ENCODE measurements at places on chromosomes 6 and 20.

DNA sequence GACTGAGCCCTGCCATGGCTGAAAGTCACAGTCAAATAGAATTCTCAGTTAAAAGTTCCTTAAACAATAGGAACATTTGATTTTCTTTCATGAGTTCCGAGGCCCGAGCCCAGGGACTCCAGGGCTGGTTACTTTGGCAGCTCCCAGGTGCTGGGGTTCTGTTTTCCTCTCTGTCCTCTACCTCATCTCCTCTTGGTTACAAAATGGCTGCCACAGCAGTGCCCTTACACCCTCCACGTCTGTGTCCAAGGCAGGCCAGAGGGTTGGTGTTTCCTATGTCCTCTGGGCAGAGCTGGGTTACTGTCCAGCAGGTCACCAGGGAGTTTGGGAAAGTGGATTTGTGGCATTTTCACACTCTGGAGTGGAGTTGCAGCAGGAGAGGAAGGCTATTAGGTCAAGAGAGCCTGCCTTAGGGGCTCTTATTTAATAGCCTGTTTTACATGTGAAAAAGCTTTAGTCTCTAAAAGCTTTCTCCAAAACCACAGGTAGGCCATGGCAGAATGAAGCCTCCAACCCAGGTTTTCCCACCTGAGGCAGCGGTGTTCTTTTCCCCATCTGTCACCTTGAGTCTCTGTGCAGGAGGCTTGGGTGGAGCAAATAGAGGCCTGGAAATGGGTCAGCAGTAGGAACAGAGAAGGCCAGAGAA is 111.0 kb downstream of the DTD1 start:
- DNase-seq: no peak

- no peak for DNase-seq
Measured at GRCh38 chr20:2203436-2203835, 92.4 kb upstream of the TGM3 start.

DNA sequence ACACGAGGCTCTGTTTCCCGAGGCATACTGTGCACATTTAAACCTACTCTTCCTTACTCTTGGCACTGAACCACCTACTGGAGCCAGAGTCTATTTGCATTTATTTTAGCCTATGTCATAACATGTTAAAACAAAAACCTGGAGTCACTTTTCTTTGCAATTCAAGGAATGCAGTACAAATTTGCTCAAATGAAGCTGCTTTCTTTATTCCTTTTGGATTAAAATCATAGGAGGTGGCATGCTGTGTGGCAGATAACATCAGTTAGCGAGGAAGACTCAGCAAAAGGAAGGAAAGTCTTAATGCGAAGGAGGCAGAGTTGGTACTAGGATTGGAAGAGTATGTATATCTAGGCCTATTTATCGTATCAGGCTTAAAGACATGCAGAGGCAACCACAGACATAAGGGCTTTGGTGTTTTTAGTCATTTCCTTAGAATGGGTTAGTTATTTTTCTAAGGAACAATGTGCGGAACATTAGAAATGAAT is 92.9 kb downstream of the SAMD3 start:
- no peak for DNase-seq

GRCh38 chr6:100663219-100663863 is 198.6 kb upstream of the SIM1 start:
- DNase-seq: no peak

GRCh38 chr20:5353624-5354496 is 37.1 kb upstream of the PROKR2 start:
- DNase-seq: no peak

DNA sequence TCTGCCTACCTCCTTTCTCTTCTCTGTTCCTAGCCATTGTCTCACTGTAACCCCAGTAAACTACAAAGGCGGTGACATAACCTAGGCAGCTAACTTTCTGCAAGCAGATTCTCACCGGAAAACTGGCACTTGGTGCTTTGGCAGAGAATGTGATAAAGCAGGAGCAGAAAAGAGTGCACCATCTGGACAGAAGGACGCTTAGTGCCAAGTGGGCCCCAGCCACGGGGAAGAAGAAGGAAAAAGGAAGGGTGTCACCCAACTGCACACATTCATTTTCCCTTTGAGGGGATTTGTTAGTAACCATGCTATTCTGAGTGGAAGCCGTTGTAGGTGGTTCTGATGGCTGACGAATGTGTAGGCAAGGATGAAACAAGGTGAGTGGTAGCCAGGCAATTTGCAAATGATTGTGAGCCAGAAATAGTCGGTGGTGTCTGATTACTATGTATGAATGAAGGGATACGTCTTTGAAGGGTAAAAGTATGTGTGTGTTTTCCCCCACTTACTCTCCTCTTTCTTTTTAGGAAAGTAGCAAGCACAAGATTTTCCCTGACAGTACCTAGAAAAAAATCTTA is 148.3 kb upstream of the STXBP5 start:
- no peak for DNase-seq

GRCh38 chr20:38126146-38126921 is 38.7 kb downstream of the TGM2 start:
- DNase-seq: no peak

DNA sequence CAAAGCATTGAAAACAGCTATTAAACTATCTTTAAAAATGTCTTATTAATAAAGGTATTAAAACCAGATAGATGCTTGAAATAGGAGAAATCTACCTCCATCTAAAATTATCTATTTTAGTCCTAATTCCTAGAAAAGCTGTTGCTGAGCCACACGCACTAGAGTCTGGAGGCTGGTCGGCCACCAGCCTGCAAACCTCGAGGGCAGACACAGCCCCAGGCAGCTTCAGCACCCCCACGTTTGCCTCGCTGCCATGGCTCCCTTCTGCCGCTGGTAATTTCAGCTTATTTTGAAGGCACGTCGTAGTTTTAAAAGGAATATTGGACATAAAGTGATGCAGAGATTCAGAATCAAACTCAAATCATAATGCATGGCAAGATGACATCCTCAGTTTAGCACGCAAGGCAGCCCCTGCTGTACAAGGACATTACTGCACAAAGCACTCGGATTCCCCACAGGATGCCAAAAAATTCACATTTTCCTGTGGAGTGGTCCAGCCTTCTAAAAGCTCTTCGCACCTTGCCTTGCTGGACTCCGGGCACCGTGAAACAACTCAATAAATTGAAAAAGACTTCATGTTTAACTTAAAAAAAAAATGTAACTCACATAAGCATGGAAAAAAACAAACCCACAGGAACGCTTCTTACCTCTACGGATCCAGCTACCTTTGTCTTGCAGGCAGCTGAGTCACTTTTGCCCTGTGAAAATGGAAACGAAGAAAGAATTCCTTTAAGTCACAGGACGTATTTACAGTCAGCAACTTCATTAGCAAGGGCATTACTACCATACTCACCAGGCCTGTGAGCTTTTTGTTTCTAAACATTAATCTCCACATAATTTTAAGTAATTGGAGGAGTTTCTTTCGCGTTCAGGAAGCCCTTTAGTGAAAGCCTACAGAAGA is 143.4 kb upstream of the RPS6KA2 start:
- DNase-seq: no peak

DNA sequence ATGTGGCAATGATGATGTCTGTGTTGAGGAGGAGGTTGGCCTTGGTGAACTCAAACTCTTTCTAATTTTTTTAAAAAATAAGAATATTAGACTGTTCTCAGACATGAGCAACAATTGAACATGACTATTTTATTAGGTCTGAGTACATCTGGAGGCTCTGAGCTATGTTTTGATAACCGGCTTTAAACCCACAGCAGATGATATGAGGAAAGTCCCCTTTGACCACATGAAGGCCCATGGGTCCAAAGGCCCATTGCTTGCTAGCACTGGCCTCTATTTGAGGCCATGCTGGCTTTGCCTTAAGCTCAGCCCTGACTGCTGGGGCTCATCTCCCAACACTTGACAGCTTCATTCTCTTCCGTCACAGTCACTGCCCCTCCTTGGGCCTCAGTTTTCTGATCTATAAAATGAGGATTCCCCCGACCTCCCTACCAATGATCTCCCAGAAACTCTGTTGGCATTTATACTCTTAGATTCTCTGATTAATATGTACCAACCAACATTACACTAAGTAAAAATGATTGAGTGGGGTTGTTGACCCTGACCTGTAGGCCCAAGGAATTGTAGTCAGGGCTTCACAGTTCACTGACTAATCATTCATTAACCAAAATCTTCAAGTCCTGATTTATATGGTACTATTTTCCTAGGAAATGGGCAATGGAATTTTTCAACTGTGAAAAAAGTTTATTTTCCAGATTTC is 23.9 kb upstream of the TINAG start:
- no peak for DNase-seq

DNA sequence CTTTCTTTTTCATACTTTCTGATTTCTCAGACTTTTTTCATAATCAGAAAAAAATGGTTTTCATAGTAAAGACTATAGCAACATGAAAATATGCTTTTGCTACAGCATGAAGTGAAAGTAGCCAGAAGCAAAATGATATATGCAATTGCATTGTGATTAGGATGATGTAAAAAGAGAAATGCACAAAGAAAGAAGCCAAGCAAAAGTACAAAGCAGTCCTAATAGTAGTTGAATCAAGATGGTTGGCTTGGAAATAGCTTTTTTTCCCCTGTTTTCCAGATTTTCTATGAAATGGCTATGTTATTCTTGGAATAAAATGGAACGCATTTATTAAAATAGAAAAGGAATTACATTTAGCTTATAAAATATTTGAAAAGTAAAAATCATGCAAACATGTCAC is 77.3 kb downstream of the SEL1L2 start:
- no peak for DNase-seq

DNA sequence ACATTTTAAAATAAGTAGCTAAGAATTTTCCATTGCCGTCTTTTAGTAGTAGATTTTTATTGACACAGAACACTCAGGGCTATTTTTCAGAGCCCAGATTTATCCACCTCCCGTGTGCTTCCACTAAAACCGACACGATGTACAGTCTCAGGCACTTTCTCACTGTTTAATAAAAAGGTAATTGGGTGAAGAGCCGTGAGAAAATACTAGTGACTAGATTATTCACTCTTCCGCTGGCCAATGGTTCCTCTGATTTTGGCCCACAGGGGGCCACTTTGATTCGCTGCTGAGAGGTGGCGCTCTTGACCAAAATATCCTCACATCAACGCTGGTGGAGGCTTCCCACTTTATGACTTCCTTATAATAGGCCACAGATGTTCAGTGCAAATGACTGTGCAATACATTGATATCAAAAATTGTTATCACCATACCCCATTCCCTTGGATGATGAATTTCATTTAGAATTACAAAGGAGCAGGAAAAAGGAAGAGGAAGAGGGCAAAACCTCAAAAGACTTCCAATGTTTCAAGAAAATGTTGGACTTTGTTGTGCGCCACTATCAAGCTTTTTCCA is 12.3 kb upstream of the HDDC2 start:
- DNase-seq: no peak
